Activated naive CD8-positive, alpha-beta T cell treated with anti-CD3 and anti-CD28 coated beads for 36 hours (primary cell): ENCODE measurements at places on chromosomes 1 and 21. TPM values are rescaled to one million over a fixed set of nuclear protein-coding genes. Genes with fewer than 3 reads are reported as not detected.

- no peak for DNase-seq
These were observed 31.4 kb upstream of the TMEM61 start for GRCh38 chr1:54949053-54949452.

DNA sequence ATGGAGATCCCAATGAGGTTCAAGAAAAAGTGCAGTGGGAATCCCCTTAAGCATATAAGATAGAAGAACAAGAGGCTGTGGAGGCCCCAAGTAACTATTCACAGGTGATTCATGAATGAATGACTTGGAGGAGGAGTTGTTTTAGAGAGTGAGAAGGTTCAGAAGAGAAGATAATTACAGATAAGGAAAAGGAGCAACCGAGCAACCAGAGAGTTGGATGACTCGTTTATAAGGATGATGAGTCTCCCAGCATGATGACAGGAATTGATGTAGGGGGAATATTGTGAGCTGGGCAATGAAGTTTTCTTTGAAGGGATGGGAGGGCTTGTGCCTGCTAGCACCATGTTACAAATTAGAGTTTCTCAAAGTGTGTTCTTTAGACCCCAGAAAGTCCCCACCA, 9.8 kb downstream of the C8A start:
- no peak for DNase-seq

DNA sequence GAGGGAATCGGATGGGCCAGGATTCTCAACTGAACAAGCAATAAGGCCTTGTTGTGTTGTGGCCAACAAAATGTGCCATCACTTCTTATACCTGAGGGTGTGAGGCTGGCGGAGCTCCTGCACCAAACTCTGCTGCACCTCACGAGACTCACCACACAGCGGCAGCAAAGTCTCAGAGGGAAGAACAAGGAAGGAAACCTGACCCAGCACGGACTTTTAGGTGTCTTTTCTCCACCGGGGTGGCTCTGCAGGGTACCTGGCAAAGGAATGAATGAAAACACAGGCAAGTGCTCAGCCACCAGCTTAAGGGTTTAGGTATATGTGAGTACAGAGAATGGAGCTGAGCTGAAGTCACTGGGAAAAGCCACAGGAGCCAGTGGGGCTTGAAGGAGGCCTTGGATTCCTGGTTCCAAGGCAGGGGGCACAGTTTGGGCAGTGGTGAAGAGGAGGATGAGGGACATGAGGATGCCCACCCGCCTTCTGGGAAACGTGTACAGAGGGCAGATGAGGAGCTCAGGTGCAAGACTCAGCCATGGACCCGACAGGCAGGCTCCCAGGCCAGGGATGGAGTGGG, 31.1 kb upstream of the HSD3B1 start:
- DNase-seq: peak; percentile 26

- DNase-seq: no peak
These were observed 320.0 kb downstream of the HHAT start for GRCh38 chr1:210648588-210649269.

- DNase-seq: no peak
These were observed 46.4 kb upstream of the CR2 start for GRCh38 chr1:207407655-207408260.

Gene USP24
- 44.4 TPM for total RNA-seq

DNA sequence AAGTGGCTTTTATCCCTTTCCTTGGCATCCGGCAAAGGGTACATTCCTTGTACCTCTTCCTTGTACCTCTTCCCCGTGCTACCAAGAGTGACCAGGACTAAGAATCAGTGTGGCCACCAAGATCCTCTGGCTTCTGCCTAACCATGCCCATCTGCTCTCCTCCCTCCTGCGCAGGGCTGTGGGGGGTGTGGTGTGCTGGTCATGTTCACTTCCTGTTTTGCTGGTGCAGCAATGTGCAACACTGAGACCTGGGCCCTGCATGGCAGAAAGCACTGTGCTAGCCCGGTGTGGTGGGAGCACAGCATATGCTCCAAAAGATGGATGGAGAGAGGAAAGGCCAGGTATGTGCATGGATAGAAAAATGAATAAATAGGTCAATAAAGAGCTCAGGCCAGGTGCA, 33.3 kb upstream of the TENT5C start:
- no peak for DNase-seq

- DNase-seq: no peak
These were observed 111.5 kb downstream of the KCNK1 start for GRCh38 chr1:233725423-233725822.

DNA sequence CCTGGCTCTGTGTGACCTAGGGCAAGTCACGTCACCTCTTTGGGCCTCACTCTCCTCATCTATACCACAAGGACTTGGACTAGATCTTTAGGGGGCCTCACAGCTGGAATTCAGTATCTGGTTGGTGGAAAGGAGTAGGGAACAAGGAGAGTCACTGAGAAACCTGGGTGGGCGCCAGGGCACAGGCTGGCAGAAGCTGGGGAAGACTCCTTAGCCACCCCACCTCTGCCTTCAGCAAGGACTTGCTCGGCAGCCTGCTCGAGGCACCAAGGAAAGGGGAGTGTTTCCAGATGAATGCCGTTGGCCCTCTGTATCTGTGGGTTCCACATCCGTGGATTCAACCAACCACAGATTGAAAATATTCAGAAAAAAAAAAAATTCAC, 1.2 kb upstream of the OPTC start:
- DNase-seq: no peak

DNA sequence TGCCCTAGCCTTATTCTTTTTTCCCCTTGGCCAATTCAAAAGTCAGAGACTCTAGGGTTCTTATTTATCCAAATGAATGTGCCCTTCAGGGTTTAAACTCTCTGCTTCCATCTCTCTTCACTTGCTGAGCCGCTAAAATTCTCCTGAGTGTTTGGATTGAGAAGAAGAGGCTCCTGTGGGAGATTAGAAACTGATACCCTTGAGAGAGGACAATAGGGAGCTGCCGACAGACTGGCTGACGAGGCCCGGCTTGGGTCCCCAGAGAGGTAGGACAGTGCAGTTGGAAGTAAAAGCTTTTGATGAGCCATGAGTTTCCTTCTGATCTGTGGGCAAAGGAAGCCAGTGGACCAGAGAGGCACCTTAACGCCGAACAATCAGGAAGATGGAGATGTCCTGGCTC, 41.3 kb upstream of the UBE2U start:
- DNase-seq: no peak

GRCh38 chr1:215878843-215879242, 311.7 kb downstream of the KCTD3 start:
- no peak for DNase-seq

DNA sequence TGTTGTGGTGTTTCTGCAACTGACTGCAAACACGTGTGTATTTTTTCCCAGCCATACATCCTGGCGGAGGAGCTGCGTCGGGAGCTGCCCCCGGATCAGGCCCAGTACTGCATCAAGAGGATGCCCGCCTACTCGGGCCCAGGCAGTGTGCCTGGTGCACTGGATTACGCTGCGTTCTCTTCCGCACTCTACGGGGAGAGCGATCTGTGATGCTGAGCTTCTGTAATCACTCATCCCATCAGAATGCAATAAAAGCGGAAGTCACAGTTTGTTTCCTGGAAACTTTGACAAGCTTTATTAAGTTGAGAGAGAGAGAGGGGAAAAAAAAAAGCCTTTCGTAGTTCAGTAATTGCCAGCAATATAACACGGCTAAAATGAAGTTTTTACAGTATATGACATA, 32.7 kb upstream of the MTR start:
- peak; percentile 10 for DNase-seq

Gene CD1C
- 0.24 TPM for total RNA-seq

Gene C21orf91
- 35.0 TPM for total RNA-seq

DNA sequence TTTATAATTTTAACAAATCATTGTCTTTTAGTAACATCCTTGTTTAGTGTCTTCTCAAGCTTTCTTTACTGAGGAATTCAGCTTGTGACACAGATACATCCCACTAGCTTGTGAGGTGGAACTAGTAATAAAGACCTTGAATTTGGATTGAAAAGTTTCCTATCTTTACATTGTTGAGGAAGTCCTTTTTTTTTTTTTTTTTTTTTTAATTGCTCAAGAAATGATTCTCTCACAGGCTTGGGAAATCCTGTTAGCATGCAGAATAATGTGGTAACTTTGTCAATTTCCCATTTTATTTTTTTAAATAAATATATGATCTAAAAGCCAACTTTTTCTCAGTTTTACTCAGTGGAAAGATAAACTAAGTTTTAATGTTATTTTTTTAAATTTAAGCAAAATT, 15.8 kb downstream of the DENND2D start:
- no peak for DNase-seq

Gene MMEL1
- 1.5 TPM for total RNA-seq

DNA sequence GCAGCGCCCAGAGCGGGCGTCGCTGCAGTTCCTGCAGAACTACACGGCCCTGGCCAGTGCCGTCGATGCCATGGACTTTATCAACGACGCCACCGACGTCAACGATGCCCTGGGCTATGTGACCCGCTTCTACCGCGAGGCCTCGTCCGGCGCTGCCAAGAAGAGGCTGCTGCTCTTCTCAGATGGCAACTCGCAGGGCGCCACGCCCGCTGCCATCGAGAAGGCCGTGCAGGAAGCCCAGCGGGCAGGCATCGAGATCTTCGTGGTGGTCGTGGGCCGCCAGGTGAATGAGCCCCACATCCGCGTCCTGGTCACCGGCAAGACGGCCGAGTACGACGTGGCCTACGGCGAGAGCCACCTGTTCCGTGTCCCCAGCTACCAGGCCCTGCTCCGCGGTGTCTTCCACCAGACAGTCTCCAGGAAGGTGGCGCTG, 22.0 kb downstream of the COL6A1 start:
- DNase-seq: no peak

DNA sequence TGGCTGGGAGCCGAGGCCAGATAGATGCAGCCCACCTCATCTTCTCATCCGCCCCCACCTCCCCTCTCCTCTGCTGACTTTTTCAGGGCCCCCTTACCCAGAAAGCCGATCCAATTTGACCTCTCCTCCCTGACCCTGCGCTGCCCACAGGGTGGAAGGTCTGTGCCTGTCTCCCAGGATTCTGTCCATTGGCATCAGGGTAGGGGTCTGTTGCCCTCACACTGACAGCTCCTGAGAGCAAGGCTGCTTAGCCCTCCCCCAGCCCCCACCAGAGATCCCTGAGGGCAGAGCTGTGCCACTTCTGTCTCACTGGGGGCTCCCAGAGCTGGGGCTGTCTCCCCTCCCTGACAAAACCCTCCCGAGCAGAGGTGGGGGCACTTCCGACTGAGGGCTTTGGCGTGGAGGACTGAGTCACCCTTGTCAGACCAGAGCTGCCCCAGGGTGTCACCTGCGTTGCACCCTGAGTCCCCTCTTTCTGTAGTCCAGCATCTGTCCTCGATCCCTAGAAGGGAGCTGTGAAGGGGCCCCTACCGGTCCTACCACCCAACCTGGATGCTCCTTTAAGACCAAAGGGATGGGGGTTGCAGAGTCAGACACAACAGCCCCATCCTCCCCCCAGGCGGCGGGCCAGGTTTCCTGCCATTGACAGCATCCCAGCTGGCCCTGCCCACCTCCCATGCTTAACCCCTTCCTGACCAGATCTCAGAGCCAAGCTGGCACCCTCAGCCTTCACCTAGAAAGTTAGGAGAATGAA, 2.4 kb upstream of the FAM110D start:
- no peak for DNase-seq

- no peak for DNase-seq
These were observed 8.7 kb downstream of the SH3BP5L start for GRCh38 chr1:248817065-248817464.

DNA sequence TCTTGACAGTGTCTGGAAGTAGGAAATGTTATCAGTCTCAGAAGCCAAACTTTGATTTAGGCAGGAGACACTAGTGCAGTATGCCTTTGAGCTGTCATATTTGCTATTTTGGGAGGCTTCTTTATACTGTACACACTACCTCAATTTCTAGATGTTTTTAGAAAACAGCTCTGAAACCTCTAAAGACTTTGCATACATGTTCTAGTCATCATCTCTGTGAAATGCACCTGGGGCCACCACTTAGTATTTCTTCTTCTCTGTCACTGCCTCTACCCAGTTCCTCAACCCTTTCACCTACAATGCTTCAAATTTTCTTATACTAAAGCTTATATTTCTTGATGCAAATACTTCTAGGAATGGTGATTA, 29.1 kb upstream of the PLA2G4A start:
- DNase-seq: no peak

- DNase-seq: no peak
These were observed 2.5 kb downstream of the RHOC start for GRCh38 chr1:112704391-112704933.

DNA sequence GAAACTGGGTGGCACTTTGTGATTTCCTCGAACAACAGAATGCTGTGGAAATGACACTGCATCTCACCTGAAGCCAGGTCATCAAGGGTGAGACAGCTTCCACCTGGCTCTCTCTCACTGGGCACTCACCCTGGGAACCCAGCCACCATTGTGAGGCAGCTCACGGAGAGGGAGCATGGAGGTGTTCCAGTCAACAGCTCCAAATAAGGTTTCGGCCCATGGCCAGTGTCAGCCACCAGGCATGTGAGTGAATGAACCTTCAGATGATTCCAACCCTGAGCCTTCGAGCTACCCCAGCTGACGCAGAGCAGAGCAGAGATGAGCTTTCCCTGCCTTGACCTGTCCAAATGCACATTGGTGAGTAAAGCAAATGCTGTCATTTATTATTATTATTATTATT, 58.1 kb downstream of the SYDE2 start:
- no peak for DNase-seq

Gene CA6
- total RNA-seq: 12.3 TPM

DNA sequence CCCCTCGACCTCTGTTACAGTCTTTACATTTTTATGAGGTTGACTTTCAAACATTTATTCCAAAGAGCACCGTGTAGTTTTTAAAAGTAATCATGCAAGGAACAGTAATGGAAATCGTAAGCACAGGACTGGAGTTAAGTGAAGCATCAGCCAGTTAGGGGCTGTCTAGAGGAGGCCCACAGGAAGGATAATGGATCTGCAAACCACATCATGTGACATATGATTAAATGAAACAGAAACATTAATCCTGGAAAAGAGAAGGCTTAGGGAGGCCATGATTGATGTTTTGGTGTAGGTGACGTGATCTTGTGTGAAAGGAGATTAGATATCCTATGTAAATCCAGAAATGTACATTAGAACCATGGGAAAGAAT, 25.0 kb downstream of the RGS7 start:
- DNase-seq: no peak

- DNase-seq: no peak
These were observed 123.8 kb upstream of the GALNT2 start for GRCh38 chr1:229943148-229943714.
